ENCODE measurements at places on chromosomes 5 and 9.

GRCh38 chr5:8843771-8844170, 702.1 kb downstream of the SEMA5A start:
- DNase-seq: no peak

DNA sequence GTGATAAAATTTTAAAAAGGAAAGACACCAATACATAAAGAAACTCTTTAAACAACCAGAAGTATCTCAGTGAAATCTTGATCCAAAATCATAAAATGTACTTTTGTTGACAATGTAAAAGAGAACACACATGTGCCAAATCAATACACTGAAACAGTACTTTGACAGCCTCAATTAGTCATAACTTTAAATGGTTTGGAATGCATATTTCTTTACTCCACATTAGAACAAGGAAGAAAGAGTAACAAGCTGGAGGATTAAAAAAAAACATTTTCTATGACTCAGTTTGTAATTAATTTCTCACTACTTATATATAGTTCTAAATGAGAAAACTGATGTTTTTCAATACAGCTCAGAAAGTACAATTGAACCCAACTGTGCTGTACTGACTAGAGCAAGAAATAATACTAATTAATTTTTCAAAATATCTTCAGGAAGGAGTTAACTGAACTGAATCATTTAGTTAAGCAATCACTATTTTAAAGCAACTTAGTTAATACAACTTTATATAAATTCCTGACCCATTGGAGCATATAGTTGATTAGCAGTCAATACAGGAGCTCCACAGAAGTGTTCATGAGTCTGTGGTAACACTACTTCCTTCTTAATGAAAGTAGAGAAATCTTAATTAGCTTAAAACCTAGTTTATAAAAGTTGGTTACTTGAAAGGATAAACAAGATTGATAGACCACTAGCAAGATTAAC, 101.0 kb downstream of the NR3C1 start:
- DNase-seq: no peak

GRCh38 chr5:29054694-29055093, 2016.3 kb upstream of the CDH9 start:
- DNase-seq: no peak

DNA sequence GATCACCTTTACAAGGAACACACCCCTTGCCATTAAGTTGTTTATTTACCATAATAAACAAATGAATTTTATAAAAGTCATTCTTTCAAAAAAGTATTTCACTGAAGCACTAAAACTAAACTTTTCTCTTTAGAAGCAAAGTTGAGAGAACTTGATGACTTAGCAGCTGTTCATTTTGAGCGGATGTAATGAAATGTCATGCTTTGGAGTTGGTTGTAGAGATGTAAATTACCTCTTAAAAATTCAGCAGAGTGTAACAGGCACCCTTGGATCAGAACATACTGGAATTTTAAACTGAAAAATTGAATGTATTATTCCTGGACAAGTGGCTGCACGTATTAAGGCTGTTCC, 617.2 kb downstream of the PDE4D start:
- no peak for DNase-seq

DNA sequence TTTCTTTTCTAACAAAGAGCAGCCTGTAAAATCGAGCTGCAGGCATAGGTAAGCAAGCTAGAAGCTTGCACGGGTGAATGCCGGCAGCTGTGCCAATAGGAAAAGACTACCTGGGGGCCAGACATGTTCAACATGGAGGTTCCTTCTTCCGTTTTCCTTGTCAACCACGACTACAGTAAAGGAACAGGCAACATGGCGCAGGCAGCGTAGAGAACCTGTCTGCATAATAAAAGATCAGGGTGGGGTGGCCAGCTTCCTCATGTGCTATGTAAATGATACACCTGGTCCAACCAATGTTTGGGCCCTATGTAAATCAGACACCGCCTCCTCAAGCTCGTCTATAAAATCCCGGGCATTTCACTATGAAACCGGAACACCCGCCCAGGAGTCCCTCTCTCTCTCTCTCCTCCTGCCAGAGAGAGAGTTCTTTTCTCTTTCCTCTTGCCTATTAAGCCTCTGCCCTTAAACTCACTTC, 103.8 kb upstream of the LIFR start:
- DNase-seq: no peak

DNA sequence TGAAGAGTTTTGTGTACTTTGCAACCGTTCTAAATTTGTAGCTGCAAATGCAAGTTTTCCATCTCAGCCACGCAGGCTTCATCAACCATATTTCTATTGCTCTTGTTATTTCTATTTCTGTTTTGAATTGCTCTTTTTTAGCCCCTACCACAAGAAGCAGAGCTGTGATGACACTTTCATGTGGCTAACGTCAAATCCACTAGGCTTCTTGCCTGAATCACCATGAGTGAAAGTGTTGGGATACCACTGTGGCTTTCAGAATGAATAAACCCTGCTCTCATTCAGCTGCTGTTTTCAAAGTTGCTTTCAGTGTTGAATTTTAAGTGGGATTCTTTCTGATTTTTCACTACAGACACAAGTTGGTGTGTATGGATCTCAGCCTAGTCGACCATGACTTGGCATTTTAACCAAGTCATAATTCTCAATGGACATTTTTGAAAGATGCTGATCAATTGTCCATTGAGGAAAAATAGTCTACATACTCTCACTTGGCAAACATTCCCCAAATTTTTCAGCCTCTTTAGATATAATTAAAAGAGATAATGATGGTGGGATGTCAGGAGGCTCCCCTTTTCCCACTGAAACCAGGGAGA, 41.0 kb upstream of the MTAP start:
- peak; percentile 87 for DNase-seq

- DNase-seq: no peak
Measured at GRCh38 chr9:3698076-3698475, 172.3 kb upstream of the RFX3 start.

DNA sequence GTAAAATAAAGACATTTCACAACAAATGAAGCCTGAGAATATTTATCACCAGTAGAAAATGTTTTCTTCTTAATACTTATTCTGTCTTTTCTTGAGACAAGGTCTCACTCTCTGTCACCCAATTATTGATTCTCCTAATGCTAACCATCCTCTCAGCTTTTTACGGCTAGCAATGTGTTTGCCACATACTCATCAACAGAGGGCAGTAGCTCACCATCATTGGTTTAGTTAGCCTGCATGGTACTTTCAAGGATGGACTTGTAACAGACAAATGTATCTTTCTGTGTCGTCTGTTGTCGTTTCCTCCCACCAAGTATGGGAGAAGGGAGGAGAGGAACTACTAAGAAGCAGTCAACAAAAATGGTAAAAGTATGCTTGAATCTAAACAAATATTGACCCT, 5.9 kb upstream of the ACO1 start:
- peak; percentile 72 for DNase-seq

DNA sequence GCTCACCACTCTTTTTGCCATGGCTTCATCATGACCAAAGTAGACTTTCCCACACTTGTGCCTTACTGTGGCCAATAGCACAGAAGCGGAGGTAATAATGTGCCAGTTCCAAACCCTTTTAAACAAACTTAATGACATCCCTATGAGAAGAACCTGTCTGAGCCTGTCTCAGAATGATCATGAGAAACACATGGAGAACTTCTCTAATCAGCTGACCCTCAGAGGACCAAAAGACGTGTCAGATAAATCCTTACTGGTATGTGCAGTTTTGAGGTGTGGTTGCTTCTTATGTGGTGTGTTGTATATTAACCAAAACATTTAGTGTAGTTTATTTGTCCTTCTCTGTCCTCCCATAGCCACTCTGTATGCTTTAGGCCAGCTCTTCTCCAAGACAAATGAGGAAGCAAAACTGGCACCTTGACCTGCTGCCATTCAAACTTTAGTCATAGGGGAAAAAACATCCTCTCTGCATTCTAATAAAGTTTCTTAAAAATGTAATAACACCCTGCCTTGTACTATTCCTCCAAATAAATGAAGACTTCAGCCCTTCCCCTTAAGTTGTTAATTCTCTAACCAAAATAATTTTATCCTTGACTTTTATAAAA, 168.9 kb downstream of the MUSK start:
- no peak for DNase-seq

GRCh38 chr5:81005708-81006107, 45.5 kb downstream of the RASGRF2 start:
- DNase-seq: no peak

DNA sequence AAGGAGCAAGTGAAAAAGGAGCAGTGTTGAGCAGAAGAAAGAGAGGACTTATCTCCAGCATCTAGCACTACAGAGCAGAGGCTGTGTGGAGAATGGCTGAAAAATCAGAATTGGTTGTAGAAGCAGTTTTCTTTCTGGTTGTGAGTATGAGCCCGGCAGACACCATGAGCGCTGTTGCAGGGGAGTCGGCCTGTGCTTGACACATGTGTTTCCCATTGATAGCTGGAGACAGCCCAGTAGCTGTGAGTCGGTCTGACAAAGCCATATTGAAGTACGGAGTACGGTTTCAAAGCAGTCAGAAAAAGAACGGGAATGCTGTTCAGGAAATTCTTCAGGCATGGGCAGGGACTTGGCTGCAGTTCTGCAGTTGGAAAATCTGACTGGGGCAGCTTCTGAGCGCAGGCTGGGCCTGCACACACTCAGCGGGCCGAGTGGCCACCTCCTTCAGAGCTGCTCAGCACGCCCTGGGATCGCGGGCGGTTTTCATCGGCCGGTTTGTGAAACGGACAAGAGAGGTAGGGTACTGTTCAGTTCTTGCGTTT, at the start of gene SGCD:
Gene SGCD, plus strand, starts transcription at position 447 of the 542 bp plus-strand sequence.
- DNase-seq: no peak

- DNase-seq: no peak
Measured at GRCh38 chr9:35594471-35594870, 10.6 kb upstream of the TESK1 start.

DNA sequence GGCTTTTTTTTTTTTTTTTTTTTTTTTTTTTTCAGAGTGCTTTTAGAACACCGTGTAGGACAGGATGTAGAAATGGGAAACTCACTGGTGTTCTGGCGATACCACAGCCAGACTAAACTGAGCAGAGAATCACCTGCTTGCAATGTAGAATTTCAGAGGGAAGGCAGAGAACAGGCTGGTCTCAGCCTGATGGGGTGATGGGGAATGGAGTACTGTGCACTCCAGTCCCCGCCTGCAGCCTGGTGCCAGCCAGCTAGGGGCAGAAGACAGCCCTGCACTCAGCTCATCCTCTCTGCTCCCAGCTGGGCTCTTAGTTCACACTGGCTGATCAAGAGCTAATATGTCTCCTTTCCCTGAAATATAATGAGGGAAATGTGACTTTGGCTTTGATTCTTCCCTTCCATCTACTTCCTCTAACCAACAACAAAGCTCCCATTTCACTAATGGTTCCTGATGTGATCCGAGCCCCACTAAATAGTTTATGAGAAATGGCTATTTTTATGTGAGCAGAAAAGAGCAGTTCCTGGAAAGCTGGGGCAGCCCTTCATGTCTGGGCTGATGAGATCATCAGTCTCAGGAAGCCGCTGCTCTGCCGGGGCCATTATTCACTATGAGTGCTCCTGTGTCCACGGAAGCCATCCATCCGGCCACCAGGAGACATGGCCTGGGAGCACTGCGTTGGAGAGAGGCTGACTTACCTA, 209.7 kb downstream of the GADD45G start:
- DNase-seq: peak; percentile 5

DNA sequence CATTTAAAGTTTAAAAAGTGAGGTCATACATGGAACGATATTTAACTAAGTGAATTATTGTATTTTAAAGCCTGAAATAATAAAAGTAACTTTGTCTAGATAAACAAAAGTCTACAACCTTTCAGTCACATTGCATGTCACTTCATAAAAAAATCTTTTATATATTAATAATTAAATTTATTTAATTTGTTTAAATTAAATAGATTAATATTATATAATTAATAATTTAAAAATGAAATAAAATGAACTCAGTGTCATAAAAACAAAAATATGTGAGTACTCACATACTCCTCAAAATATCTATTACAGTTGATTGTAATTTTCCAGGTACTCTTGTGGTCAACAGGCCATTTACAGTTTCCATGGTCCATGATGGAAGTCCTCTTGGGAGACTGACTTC, 11.2 kb downstream of the GABRG2 start:
- DNase-seq: no peak

- DNase-seq: no peak
Measured at GRCh38 chr5:1554410-1554967, 30.7 kb upstream of the LPCAT1 start.

DNA sequence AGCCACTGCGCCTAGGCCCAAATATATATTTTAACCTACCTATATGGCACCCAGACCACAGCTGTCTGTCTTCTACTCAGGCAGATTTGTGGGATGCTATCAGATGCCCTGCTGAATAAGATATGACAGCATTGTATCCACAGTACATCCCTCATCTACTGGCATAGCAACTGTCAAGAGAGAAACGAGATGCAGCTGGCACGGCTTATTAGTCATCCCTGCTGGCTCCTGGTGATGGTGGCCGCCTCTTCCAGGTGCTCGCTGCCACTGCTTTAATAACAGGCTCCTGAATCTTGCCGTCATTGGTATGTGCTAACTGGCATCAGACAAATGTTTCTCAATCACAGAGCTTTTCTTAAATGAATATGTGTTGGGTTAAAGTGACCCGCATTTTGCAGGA, 34.0 kb downstream of the B4GALT1 start:
- DNase-seq: no peak

DNA sequence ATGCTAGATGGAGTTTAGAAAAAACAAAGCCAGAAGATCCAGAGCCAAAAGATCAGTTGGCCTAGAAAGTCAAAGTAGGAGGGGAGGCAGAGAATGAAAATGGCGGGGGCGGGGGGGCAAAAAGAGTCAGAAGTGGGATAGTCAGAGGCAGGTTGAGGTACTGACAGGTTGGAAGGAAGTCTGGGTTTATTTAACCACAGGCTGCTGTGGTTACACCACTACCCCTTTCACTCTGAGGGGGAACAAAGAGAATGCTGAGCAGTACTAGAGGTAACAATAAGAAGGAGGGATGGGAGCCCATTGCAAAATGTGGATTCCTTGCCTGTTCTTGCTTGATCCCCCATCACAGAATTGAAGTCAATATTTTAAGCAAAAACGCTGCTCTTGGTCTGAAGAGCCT, 111.8 kb downstream of the CAVIN4 start:
- peak; percentile 9 for DNase-seq
